Uterine smooth muscle cell (primary cell): ENCODE measurements at places on chromosomes 3 and 15. TPM values are rescaled to one million over a fixed set of nuclear protein-coding genes. Genes with fewer than 3 reads are reported as not detected.

Gene XPC
- 137 and 153 TPM in 2 replicates for total RNA-seq

Gene IQCF5
- not detected in 2 replicates for total RNA-seq

Gene PROS1
- 20.1 and 36.1 TPM in 2 replicates for total RNA-seq

Gene CADM2
- total RNA-seq: not detected in 2 replicates

Gene POLQ
- total RNA-seq: 6.5 and 18.6 TPM in 2 replicates

Gene ZBTB20
- 14.9 and 17.4 TPM in 2 replicates for total RNA-seq

Gene RGMA
- total RNA-seq: 0.22 and 0.50 TPM in 2 replicates

Gene CRTC3
- 12.0 and 16.0 TPM in 2 replicates for total RNA-seq

Gene CHRM5
- 0.75 TPM in 1 of 2 replicates, not detected in the other for total RNA-seq

Gene ACAA1
- total RNA-seq: 31.0 and 35.2 TPM in 2 replicates

Gene CYP1A2
- total RNA-seq: not detected in 2 replicates

Gene CPA3
- not detected in 2 replicates for total RNA-seq

Gene ALDH1L1
- 0.25 TPM in 1 of 2 replicates, not detected in the other for total RNA-seq

Gene ZNF609
- total RNA-seq: 14.1 and 16.0 TPM in 2 replicates

Gene CTDSPL
- 31.8 and 38.2 TPM in 2 replicates for total RNA-seq

Gene GOLGA8J
- under 0.01 and 0.11 TPM in 2 replicates for total RNA-seq

Gene CSPG5
- under 0.01 and 0.22 TPM in 2 replicates for total RNA-seq

Gene LDHAL6B
- total RNA-seq: under 0.01 TPM in 1 of 2 replicates, not detected in the other

Gene LMAN1L
- 0.11 TPM in 1 of 2 replicates, not detected in the other for total RNA-seq

Gene MFAP1
- total RNA-seq: 31.2 and 37.8 TPM in 2 replicates

Gene TIMMDC1
- 50.4 and 51.6 TPM in 2 replicates for total RNA-seq

Gene TICRR
- total RNA-seq: 3.2 and 8.7 TPM in 2 replicates

Gene TRIM71
- not detected in 2 replicates for total RNA-seq

Gene KNG1
- total RNA-seq: not detected in 2 replicates

Gene ITIH1
- total RNA-seq: not detected in 2 replicates

Gene SUSD5
- 2.3 and 4.1 TPM in 2 replicates for total RNA-seq

Gene SHC4
- 1.5 and 1.7 TPM in 2 replicates for total RNA-seq

Gene TP63
- under 0.01 and 0.25 TPM in 2 replicates for total RNA-seq

Gene STAB1
- 0.44 and 0.62 TPM in 2 replicates for total RNA-seq

Gene NPAP1
- not detected in 2 replicates for total RNA-seq

Gene COPS2
- total RNA-seq: 77.2 and 83.7 TPM in 2 replicates

Gene NPTN
- 142 and 154 TPM in 2 replicates for total RNA-seq

Gene CORO2B
- total RNA-seq: 26.7 and 50.8 TPM in 2 replicates

Gene HYAL1
- total RNA-seq: 0.50 and 0.66 TPM in 2 replicates

Gene NEIL1
- 2.7 and 6.1 TPM in 2 replicates for total RNA-seq

Gene NDN
- 39.5 and 59.1 TPM in 2 replicates for total RNA-seq

Gene EPHA6
- total RNA-seq: 0.22 TPM in 1 of 2 replicates, not detected in the other

Gene CLRN1
- total RNA-seq: not detected in 2 replicates

Gene AP3B2
- 0.22 and 0.75 TPM in 2 replicates for total RNA-seq

Gene ADAMTS7
- total RNA-seq: 1.2 and 2.2 TPM in 2 replicates

Gene RTF1
- total RNA-seq: 15.7 and 16.0 TPM in 2 replicates

Gene SST
- not detected in 2 replicates for total RNA-seq
